ENCODE measurements at places on chromosomes 2 and 18. TPM values are rescaled to one million over a fixed set of nuclear protein-coding genes. Genes with fewer than 3 reads are reported as not detected.

INHBB gene
- not detected for total RNA-seq

CDH2 gene
- 0.24 TPM for total RNA-seq

SULT1C2 gene
- not detected for total RNA-seq

PARD6G gene
- total RNA-seq = 35.7 TPM

DNER gene
- 0.17 TPM for total RNA-seq

FOXI3 gene
- total RNA-seq = 1.5 TPM

GALR1 gene
- total RNA-seq = not detected

METAP1D gene
- total RNA-seq = 3.3 TPM

DPP10 gene
- not detected for total RNA-seq

GYPC gene
- total RNA-seq = 0.48 TPM

REG3G gene
- not detected for total RNA-seq

HDLBP gene
- total RNA-seq = 655 TPM

DCDC2C gene
- not detected for total RNA-seq

CRYGD gene
- not detected for total RNA-seq

TDRD15 gene
- not detected for total RNA-seq

CKAP2L gene
- 32.7 TPM for total RNA-seq

GATA6 gene
- total RNA-seq = 5.6 TPM

DSC1 gene
- total RNA-seq = 1.2 TPM

MPV17 gene
- total RNA-seq = 37.2 TPM

NAT8 gene
- total RNA-seq = not detected

LHCGR gene
- total RNA-seq = not detected

L3MBTL4 gene
- total RNA-seq = 13.5 TPM

TWIST2 gene
- total RNA-seq = 0.83 TPM

OTX1 gene
- total RNA-seq = 1.0 TPM

UGT1A4 gene
- total RNA-seq = 0.14 TPM

SRD5A2 gene
- under 0.01 TPM for total RNA-seq

SPATA3 gene
- total RNA-seq = not detected

FEV gene
- not detected for total RNA-seq

KCNF1 gene
- total RNA-seq = 0.54 TPM

UGT1A7 gene
- total RNA-seq = not detected
